ENCODE measurements at places on chromosomes 5 and 9. TPM values are rescaled to one million over a fixed set of nuclear protein-coding genes. Genes with fewer than 3 reads are reported as not detected.

The FBXO38 gene
- polyA plus RNA-seq, result 17.0 TPM

The ZNF367 gene
- 0.86 TPM for polyA plus RNA-seq

The SPAG8 gene
- polyA plus RNA-seq, result 5.4 TPM

The GRM6 gene
- polyA plus RNA-seq, result under 0.01 TPM

The MOCS2 gene
- 124 TPM for polyA plus RNA-seq

The SAXO1 gene
- not detected for polyA plus RNA-seq

The MOB3B gene
- 1.1 TPM for polyA plus RNA-seq

The OCLN gene
- polyA plus RNA-seq, result 1.2 TPM

The CATSPER3 gene
- 0.48 TPM for polyA plus RNA-seq

The AQP3 gene
- 18.7 TPM for polyA plus RNA-seq

The KCNV2 gene
- polyA plus RNA-seq, result not detected

The SLC46A2 gene
- 0.02 TPM for polyA plus RNA-seq

The TRIM41 gene
- polyA plus RNA-seq, result 17.0 TPM

The COL15A1 gene
- 22.5 TPM for polyA plus RNA-seq

The LMAN2 gene
- 109 TPM for polyA plus RNA-seq

The DPH7 gene
- polyA plus RNA-seq, result 20.5 TPM

The CDKN2B gene
- 1.9 TPM for polyA plus RNA-seq

The EMB gene
- polyA plus RNA-seq, result 3.7 TPM

The HRCT1 gene
- polyA plus RNA-seq, result 3.3 TPM

The SV2C gene
- 0.02 TPM for polyA plus RNA-seq

The ACTBL2 gene
- polyA plus RNA-seq, result not detected

The SLC6A19 gene
- not detected for polyA plus RNA-seq

The G3BP1 gene
- 25.5 TPM for polyA plus RNA-seq

The CAPSL gene
- polyA plus RNA-seq, result not detected

The CCDC192 gene
- 0.43 TPM for polyA plus RNA-seq

The SLC1A1 gene
- polyA plus RNA-seq, result 1.1 TPM

The WNK2 gene
- 167 TPM for polyA plus RNA-seq

The FOXI1 gene
- polyA plus RNA-seq, result not detected

The PCDHGA7 gene
- 1.8 TPM for polyA plus RNA-seq

The SLC45A2 gene
- 0.70 TPM for polyA plus RNA-seq

The SLC4A9 gene
- 0.05 TPM for polyA plus RNA-seq

The GNA14 gene
- polyA plus RNA-seq, result 2.5 TPM

The PCDHA5 gene
- polyA plus RNA-seq, result 0.02 TPM

The OBP2B gene
- polyA plus RNA-seq, result not detected

The PDZD2 gene
- polyA plus RNA-seq, result 40.4 TPM
